ENCODE measurements at places on chromosomes 1 and 21. TPM values are rescaled to one million over a fixed set of nuclear protein-coding genes. Genes with fewer than 3 reads are reported as not detected.

Gene MTARC1
- total RNA-seq, result 4.8 TPM

Gene CRNN
- total RNA-seq, result not detected

Gene S100B
- not detected for total RNA-seq

Gene GJA5
- total RNA-seq, result 0.55 TPM

Gene KRTAP21-2
- not detected for total RNA-seq

Gene GABRD
- total RNA-seq, result not detected

Gene C8A
- total RNA-seq, result not detected

Gene XCL2
- not detected for total RNA-seq

Gene THEM5
- not detected for total RNA-seq

Gene CFHR3
- not detected for total RNA-seq

Gene B3GALT2
- not detected for total RNA-seq

Gene ARHGEF2
- total RNA-seq, result 66.1 TPM

Gene BTG3
- 68.0 TPM for total RNA-seq

Gene NEGR1
- total RNA-seq, result 0.08 TPM

Gene SPRR2F
- total RNA-seq, result not detected

Gene EDARADD
- total RNA-seq, result 4.7 TPM

Gene FAM72C
- 5.9 TPM for total RNA-seq

Gene SGIP1
- not detected for total RNA-seq

Gene CD1B
- not detected for total RNA-seq

Gene ILDR2
- total RNA-seq, result not detected

Gene LIPI
- not detected for total RNA-seq

Gene FALEC
- not detected for total RNA-seq

Gene DNTTIP2
- 21.7 TPM for total RNA-seq

Gene LRRC8B
- total RNA-seq, result 0.94 TPM

Gene DNAI4
- 1.6 TPM for total RNA-seq

Gene RASAL2
- total RNA-seq, result 10.4 TPM

Gene C1orf226
- 0.08 TPM for total RNA-seq

Gene ERICH3
- total RNA-seq, result not detected

Gene ZNF648
- not detected for total RNA-seq

Gene TEDDM1
- not detected for total RNA-seq

Gene SLC6A9
- total RNA-seq, result 9.1 TPM

Gene LCE3D
- total RNA-seq, result not detected

Gene PLA2G2F
- total RNA-seq, result not detected

Gene HSF2BP
- total RNA-seq, result 2.6 TPM

Gene VASH2
- total RNA-seq, result 0.04 TPM

Gene CD53
- total RNA-seq, result not detected

Gene MAP1LC3C
- not detected for total RNA-seq

Gene SLC45A3
- 3.0 TPM for total RNA-seq

Gene AQP10
- total RNA-seq, result 0.08 TPM
